ENCODE measurements at places on chromosomes 3 and 15.
A peak's percentile ranks its signal among the peaks of the same experiment; 100 is the strongest.

DNA sequence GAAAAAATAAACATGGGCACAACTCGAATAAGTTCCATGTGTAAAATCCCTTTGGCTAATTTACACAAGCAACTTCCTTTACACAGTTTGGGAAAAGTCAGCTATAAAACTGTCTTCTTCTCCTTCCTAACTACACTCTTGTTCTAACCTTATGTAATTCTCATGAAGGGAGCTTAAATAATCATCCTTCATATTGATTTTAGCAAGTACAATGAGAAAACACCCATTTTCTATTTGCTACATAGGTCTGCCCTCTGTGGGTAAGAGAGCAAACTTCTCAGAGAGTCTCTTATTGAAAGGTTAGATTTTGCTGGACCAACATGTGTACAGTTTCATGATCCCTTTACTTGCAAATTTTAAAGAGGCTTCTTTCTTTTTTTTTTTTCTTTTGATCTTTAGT is 398.5 kb downstream of the ROBO1 start:
- no peak for DNase-seq

DNA sequence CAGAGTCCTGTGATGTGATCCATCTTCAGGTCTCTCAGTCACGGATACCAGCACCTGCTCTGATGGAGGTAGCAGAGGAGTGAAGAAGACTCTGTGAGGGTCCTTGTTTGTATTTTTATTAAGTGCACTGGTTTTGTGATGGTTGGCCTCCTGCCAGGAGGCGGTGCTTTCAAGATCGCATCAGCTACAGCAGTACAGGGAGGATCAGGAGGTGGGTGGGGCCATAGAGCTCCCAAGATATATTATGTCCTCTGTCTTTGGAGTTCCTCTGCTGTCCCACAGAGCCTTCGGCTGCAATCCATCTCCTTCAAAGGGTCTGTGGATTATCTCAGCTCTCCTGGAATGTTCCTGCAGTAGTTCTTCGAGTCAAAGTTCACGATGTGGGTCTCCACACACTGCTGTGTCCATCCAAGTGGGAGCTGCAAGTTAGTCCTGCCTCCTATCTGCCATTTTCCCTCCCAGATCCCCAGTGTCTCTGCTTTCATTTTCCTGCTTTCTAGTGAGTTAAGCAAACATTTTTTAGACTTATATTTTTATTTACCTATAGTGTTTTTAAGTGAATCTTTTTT is 54.7 kb downstream of the TM2D3 start:
- no peak for DNase-seq

DNA sequence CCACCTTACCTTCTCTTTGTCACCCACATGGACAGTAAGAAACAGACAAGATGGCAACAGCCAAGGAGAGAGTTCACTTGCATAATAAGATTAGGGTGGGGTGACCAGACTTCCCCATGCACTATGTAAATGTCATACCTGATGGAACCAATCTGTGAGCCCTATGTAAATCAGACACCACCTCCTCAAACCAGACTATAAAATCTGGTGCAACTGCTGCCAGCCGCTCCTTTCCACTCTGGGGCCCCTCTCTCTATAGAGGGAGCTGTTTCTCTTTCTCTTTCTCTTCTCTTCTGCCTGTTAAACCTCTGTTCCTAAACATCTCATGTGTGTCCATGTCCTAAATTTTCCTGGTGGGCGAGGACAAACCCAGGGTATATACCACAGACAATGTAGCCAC is 405.5 kb upstream of the CNTN4 start:
- DNase-seq = no peak

DNA sequence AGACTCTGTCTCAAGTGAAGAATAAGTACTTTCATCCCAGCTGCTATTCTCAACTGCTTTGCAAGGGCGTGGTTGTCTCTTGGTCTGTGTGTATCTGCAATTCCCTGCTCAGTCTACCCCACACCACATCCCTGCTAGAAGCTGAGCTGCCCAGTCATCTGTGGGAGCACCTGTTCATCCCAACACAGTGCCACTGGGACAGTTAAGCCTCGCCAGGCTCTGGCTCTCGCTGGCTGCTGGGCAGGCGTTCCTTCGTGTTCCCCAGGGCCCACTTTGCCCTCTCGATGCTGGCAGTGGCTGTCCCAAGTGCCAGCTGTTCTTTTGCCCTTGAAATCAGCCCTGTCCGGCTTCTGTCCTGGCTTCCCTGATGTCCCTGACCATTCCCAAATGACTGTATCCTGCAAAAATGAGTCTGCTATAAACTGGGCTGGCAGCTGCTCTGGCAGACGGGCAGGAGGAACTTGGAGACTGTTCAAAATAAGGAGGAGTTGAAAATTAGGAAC is 91.6 kb upstream of the KLHL25 start:
- no peak for DNase-seq

DNA sequence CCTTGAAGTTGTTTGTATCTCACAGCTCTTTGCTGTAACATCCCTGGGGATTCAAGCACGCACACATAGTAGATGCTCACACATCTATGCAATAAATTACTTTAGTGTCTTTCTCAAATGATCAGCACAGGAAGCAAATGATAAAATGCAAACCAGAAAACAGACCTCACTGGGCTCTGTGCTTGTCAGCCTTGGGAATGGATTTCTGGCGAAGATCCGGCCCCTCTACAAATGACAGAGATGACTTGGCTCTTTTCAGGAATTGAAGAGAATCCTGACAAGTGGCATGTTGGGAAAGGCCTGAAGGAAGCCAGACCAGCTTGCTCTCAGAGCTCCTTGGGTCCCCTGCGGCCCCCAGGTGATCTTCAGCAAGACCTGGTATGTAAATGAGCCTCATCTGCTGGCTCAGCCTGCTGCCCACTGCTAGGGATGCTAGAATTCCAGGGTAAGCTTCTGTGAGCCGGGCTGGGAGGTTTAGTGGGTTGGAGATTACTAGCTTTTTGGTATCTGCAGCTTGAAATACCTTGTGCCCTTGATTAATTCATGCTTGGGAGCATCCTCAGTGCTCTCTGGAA is 54.1 kb downstream of the LPP start:
- no peak for DNase-seq

DNA sequence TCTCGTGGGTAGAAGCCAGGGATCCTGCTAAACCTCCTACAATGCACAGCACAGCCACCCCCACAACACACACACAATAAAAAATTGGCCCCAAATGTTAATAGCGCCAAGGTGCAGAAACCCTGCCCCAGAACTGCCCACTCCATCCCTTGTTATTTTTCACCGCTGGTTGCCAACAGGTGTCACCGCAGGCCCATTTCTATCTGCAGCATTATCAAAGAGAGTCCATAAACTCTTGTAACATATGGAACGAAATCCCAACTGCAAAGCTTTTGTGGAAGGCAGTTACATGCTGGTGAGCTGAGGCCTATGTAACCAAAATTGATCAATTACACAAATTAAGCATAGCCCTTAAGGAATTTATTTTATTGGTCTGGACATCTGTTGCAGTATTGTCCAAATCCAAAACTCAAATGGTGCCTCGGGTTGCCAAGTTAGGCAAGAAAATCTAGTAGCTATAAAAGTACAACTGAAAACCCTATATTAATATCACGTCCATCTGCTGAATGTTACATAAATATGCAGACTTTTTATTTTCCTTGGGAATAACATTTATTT is 66.2 kb downstream of the SAMMSON start:
- DNase-seq = no peak

GRCh38 chr3:13570391-13571194 is 21.7 kb downstream of the FBLN2 start:
- DNase-seq = no peak

DNA sequence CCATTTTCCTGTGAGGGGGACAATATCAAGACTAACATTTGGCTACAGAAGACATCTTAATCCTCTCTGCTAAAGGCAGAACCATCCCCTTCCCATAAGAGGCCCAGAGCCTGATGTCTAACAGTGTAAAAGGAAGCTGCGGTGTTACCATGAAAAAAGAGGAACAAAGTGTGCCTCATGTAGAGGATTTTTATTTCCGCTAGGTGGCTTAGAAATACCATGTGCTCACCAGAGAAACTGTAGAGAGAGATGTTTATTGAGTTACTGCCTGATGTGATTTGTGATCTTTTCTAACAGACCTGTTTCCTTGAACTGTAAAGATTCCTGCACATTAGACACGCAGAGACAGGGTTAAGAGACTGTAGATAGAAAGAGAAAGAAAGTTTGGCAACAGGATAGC is 22.0 kb downstream of the OR5H15 start:
- DNase-seq = no peak

DNA sequence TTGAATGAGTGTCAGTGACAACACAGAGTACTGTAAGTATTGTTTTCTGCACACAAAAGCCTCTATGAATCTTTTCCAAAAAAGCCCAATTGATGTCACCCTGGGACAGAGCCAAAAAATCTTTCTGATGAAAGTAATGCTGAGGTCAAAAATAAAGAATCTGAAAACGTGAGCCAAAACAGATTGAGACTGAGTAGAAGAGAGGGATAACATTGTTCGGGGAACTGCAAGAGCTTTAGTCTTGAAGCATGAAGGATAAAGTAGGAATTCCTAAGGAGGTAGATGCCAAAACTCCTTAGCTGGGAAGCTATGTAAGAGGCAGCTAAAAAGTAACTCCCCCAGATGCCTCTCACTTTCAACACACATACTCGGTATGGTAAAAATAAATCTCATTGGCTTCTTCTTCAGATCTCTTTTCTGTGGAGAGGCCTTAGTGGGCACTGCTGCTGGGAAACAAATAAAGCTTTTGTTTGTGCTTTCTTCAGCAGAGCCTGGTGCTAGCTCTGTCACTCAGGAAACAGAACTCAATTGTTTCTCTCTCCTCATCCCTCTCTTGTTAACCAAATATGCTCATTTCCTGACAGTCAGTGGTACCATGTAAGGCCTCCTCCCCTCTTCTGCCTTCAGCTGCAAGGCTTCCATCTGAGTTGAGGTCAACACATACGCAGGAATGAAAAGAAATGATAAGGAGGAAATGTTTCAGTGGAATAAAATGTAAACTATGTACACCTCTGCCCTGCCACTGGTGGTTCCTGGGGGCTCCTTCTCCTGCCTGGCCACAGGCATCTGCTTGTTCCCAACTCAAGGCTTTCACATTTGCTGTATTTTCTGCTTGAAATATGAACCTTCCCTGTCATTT is 58.1 kb downstream of the CD200 start:
- DNase-seq = no peak

- DNase-seq = no peak
Measured at GRCh38 chr3:180698760-180699270, 19.5 kb upstream of the CCDC39 start.

DNA sequence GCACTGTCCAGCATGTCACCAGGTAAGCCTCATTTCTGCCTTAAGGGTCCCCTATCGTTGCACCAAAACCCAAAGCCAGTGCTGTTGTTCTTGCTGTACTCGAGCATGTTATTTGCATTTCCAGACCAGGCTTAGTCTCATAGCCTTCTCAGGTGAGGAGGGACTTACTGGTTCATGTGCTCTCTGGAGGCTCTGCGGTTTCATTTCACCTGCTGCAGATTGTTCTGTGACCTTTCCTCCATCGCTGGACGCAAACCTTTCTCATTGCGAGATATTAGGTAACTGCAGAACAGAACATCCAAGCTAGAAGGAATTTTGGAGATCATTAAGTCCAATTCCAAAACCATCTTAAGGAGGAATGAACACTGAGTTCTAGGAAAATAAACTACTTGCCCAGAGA is 187.3 kb upstream of the BCL6 start:
- no peak for DNase-seq

- DNase-seq = no peak
Measured at GRCh38 chr3:43165786-43166185, 59.9 kb upstream of the POMGNT2 start.

DNA sequence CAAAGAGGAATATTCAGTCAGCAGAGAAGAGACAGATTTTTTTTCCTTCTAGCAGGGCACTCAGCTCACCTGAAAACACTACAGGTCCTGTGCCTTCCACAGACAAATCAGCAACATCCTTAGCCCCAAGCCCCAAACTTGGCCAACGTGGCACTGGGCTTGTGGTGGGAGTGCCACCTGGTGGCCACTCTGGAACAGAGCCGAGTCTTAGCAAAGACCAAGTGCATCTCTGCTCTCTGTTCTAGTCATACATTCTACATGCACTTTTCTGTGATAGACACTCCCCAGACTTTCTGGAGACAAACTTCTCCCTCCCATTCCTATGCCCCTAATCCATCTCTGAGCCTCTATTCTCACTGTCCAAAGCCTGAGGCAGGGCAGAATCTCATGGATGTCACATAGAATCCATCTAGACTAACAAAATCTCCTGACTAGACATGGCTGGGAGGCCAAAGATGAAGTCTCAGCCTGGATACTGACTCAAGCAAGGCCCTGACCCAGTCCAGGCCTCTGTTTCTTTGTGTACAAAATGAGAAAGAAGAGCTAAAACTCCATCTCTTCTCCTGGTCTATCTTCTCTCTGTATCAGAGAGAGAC is 5.1 kb upstream of the SEMA7A start:
- DNase-seq = peak; percentile 65
